ENCODE measurements at places on chromosomes 2 and 18. TPM values are rescaled to one million over a fixed set of nuclear protein-coding genes. Genes with fewer than 3 reads are reported as not detected.

Gene EVA1A
- not detected for total RNA-seq

Gene INPP5D
- 24.2 TPM for total RNA-seq

Gene ACTR2
- total RNA-seq: 75.9 TPM

Gene TMEM37
- 4.9 TPM for total RNA-seq

Gene MC4R
- total RNA-seq: not detected

Gene ATG16L1
- total RNA-seq: 63.2 TPM

Gene IL36B
- total RNA-seq: not detected

Gene PCGF1
- total RNA-seq: 8.0 TPM

Gene AKAIN1
- not detected for total RNA-seq

Gene TCF23
- total RNA-seq: not detected

Gene UNC50
- total RNA-seq: 38.2 TPM

Gene KCNG2
- not detected for total RNA-seq

Gene TUBA3D
- not detected for total RNA-seq

Gene MTERF4
- total RNA-seq: 24.6 TPM

Gene DSEL
- total RNA-seq: 38.5 TPM

Gene POTEC
- not detected for total RNA-seq

Gene GCG
- total RNA-seq: not detected

Gene C2orf66
- not detected for total RNA-seq

Gene ZNF512
- total RNA-seq: 62.5 TPM

Gene SLC35F6
- total RNA-seq: 43.7 TPM

Gene TUBB8B
- not detected for total RNA-seq

Gene TWIST2
- total RNA-seq: 62.1 TPM

Gene SATB2
- total RNA-seq: 5.5 TPM

Gene B3GNT7
- total RNA-seq: 11.4 TPM

Gene PLGLB2
- 4.9 TPM for total RNA-seq

Gene XIRP2
- total RNA-seq: not detected

Gene PSTPIP2
- 11.9 TPM for total RNA-seq

Gene POLR1B
- total RNA-seq: 30.8 TPM

Gene MYO3B
- total RNA-seq: not detected

Gene RBM44
- total RNA-seq: 7.1 TPM

Gene SKOR2
- not detected for total RNA-seq

Gene CCDC121
- total RNA-seq: 1.9 TPM

Gene ERMN
- not detected for total RNA-seq

Gene SCN7A
- 3.0 TPM for total RNA-seq

Gene PLA2R1
- total RNA-seq: 28.7 TPM

Gene SLC19A3
- 4.9 TPM for total RNA-seq

Gene CPO
- total RNA-seq: not detected

Gene GYPC
- total RNA-seq: 123 TPM

Gene UGT1A8
- not detected for total RNA-seq

Gene FAM117B
- 5.6 TPM for total RNA-seq

Gene ASIC4
- total RNA-seq: not detected

Gene CHRNG
- not detected for total RNA-seq

Gene CTLA4
- total RNA-seq: not detected

Gene GAL3ST2
- 2.2 TPM for total RNA-seq

Gene MOGAT1
- total RNA-seq: not detected

Gene NGEF
- total RNA-seq: 3.6 TPM

Gene ANKRD53
- 0.49 TPM for total RNA-seq

Gene GMCL1
- total RNA-seq: 24.1 TPM
